ENCODE measurements at places on chromosomes 1 and 21. TPM values are rescaled to one million over a fixed set of nuclear protein-coding genes. Genes with fewer than 3 reads are reported as not detected.

GRCh38 chr1:214414691-214415090 is 133.7 kb downstream of the SMYD2 start:
- no peaks in the 10 kb centered on the region for H3K27me3 ChIP-seq
- H3K4me3 ChIP-seq = no peak overlapping the region
- peaks cover 9% of the 10 kb centered on the region for H3K4me1 ChIP-seq
- no peak overlapping the region for H3K27ac ChIP-seq
- DNase-seq = no peak

KIF17 gene
- 2.8 TPM for total RNA-seq

GRCh38 chr1:69567652-69568420 is at the start of gene LRRC7:
Gene LRRC7, plus strand, starts transcription at chr1:69567922. Its CDS starts 718 bp downstream, at chr1:69568640.
- H3K27ac ChIP-seq = peak within 1 kb of the TSS; percentile 49
- DNase-seq = no peak
- no peaks in the 10 kb centered on the region for H3K27me3 ChIP-seq
- H3K4me3 ChIP-seq = peak within 1 kb of the TSS; percentile 64
- peaks cover 31% of the 10 kb centered on the region for H3K4me1 ChIP-seq
- H3K36me3 ChIP-seq = no peaks in the 10 kb centered on the region

RFX5 gene
- 45.0 TPM for total RNA-seq

TMEM240 gene
- total RNA-seq = 27.3 TPM

DNA sequence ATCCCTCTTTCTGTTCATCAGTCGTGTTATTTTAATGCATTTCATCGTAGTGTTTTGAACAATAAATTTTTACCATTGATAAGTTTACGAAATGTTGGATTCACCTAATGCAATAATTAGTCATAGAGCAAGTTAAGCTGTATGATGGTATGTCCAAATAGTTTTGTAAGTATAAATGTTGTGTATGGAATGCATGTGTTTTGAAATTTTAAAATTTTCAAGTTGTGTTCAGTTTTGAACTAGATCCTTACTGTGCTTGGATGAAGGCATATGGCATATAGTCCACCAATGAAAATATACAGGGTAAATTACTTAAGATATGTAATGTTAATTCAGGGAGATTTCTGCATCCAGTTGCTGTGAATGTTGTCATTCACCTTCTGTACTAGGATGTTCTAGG is 2.3 kb downstream of the ZMYM4 start:
- no peak overlapping the region for H3K27ac ChIP-seq
- H3K4me3 ChIP-seq = no peak overlapping the region
- H3K27me3 ChIP-seq = no peaks in the 10 kb centered on the region

NOL9 gene
- 17.9 TPM for total RNA-seq

DCST1 gene
- total RNA-seq = 0.21 TPM

ACTL8 gene
- not detected for total RNA-seq

DNA sequence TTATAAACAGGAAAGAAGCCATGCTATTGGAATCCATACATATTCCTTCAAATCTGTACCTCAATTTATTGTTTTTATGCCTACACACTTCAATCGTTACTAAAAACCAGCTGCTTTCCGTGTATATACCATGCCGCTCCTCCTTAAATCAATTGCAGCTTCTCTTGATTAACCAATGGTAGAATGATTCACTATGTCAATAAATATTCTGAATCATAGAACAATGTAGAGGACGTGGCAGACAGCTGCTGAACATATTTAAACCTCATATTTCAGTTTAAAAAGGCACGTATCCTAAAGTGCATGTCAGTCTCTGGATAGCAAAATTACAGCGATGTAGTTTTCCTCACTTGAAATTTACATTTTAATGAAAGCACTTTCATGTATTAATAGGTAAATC is 100.4 kb downstream of the MRPL39 start:
- no peak overlapping the region for H3K27ac ChIP-seq
- H3K27me3 ChIP-seq = no peaks in the 10 kb centered on the region
- DNase-seq = no peak
- no peak overlapping the region for H3K4me3 ChIP-seq

KRTAP21-2 gene
- total RNA-seq = not detected

- no peak overlapping the region for H3K4me3 ChIP-seq
- no peak for DNase-seq
- no peaks in the 10 kb centered on the region for H3K36me3 ChIP-seq
- H3K27me3 ChIP-seq = no peaks in the 10 kb centered on the region
- H3K27ac ChIP-seq = peak overlapping the region; percentile 61
- peaks cover 89% of the 10 kb centered on the region for H3K4me1 ChIP-seq
These were observed 49.0 kb downstream of the TOMM20 start for GRCh38 chr1:235079443-235080296.

DNA sequence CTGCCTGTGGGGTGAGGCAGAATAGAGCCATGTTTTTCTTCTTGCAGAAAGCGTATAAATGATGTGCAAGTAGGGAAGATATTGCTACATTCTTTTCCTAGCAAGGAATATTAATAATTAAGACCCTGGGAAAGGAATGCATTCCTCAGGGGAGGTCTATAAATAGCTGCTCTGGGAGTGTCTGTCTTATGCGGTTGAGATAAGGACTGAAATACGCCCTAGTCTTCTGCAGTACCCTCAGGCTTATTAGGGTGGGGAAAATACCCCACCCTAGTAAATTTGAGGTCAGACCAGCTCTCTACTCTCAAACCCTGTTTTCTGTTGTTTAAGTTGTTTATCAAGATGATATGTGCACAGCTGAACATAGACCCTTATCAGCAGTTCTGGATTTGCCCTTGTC is 155.9 kb upstream of the HMCN1 start:
- no peak for DNase-seq
- H3K27ac ChIP-seq = no peak overlapping the region
- H3K4me1 ChIP-seq = no peaks in the 10 kb centered on the region
- no peaks in the 10 kb centered on the region for H3K36me3 ChIP-seq
- no peaks in the 10 kb centered on the region for H3K27me3 ChIP-seq

DNA sequence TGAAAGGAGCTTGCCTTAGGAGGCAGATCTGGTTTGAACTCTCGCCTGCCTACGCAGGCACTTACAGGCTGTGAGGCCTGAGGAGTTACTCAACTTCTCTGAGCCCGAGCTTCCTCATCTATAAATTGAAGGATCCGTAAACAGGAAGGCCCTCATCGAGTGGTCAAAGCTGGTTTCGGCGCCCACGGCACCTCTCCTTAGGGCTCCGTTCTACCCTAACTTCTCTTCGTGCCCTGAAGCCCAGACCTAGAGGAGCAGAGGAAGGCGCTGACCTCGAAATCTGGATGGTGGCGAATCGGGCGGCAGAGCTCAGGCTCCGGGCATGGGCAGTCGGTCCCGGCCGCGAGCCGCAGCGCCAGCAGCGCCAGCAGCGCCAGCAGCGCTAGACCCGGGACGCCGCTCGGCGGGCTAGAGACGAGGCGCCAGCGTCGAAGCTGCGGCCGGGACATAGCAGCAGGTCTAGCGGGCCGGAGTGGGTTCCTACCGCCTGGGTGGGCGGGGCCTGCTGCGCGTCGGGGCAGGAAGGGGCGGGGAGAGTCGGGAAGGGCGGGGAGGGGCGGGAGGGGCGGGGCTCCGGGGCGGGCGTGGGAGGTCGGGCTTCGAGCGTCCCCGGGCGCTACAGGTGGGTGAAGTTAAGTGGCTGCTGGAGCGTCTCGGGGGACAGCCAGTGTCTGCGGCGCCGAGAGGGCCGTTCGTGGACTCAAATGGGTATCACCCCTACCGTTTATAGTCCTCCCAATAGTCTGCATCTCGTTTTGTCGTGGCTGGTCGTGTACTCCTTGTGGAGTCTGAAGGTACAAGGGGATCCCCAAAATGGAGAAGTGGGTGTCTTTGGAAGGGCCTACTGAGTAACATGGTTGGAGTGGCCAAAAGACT is at the start of gene CTBS:
TSS of gene CTBS (minus strand) at position 474 of the 876 bp plus-strand sequence. CDS start at position 449, 25 bp downstream.
- H3K27me3 ChIP-seq = no peaks in the 10 kb centered on the region
- H3K27ac ChIP-seq = peak within 1 kb of the TSS; percentile 96
- H3K36me3 ChIP-seq = peaks cover 12% of the 10 kb centered on the region
- peak within 1 kb of the TSS; percentile 63 for H3K4me3 ChIP-seq

DNA sequence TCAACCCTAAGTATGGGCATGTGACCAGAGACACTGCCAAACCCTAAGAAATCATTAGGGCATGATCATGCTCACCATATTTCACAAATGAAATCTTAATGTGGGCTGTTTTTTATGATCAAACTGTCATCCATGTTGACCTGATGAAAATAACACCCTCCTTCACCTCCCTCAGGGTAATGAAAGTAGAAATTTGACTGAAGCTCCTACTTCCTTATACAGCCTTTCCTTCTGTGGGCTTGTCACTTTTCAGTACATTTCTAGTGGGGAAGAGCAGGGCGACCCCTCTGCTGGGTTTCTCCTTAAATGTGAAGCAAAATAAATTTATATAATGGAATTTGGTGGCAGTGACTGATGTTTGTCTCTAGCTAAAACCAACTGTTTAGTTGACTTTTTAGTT is 25.9 kb downstream of the IVNS1ABP start:
- H3K4me1 ChIP-seq = no peaks in the 10 kb centered on the region
- DNase-seq = no peak
- H3K27me3 ChIP-seq = no peaks in the 10 kb centered on the region
- no peaks in the 10 kb centered on the region for H3K36me3 ChIP-seq

- H3K4me3 ChIP-seq = no peak overlapping the region
- DNase-seq = no peak
- H3K36me3 ChIP-seq = no peaks in the 10 kb centered on the region
- no peaks in the 10 kb centered on the region for H3K4me1 ChIP-seq
These were observed 103.4 kb upstream of the ZNF678 start for GRCh38 chr1:227459977-227460376.

PRKAA2 gene
- 7.8 TPM for total RNA-seq

- H3K27ac ChIP-seq = no peak overlapping the region
- H3K4me3 ChIP-seq = no peak overlapping the region
- no peaks in the 10 kb centered on the region for H3K27me3 ChIP-seq
These were observed 352.9 kb downstream of the LTN1 start for GRCh38 chr21:28639737-28640136.

DNA sequence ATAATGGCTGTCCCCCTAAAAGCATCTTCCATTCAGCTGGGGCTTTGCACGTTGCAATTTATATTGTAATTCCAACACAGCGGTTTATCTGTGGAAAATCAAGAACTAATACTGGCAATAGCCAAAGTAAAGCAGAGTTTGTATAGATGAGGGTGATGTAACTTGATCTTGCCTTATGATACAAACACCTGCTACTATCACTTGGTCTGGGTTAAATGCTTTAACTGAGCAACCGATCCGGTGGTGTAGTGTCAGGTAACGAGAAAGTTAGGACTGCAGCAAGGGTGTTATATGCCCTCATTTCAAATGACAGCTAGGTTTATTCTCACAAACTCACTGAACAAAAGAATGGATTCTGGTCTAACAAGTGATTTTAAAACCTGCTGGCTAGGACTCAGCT is 47.3 kb upstream of the PLPPR4 start:
- no peak overlapping the region for H3K27ac ChIP-seq
- no peaks in the 10 kb centered on the region for H3K36me3 ChIP-seq
- H3K27me3 ChIP-seq = no peaks in the 10 kb centered on the region
- no peak overlapping the region for H3K4me3 ChIP-seq
- DNase-seq = no peak

- no peaks in the 10 kb centered on the region for H3K27me3 ChIP-seq
- no peaks in the 10 kb centered on the region for H3K4me1 ChIP-seq
- H3K27ac ChIP-seq = no peak overlapping the region
These were observed 6.5 kb downstream of the ZBTB17 start for GRCh38 chr1:15969321-15969880.

DNA sequence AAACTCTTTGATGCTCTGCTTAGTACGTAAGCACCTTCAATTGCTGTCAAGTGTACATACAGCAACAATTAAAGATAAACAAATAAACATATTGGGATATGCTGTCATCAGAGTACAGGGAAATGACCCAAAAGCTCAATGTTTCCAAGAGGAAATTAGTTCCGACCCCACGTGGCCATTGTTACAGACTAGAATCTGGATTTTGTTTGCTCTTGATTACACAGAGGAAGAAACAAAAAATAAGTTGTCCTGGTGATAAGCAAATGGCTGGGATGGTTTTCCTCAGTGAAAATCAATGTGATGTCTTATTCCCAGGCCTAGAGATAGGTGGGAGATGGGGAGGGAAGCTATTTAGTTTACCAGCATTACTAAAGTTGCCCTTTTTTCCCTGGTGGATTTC is 113.0 kb upstream of the UBE2U start:
- no peak overlapping the region for H3K27ac ChIP-seq
- H3K27me3 ChIP-seq = no peaks in the 10 kb centered on the region
- no peak for DNase-seq
- H3K36me3 ChIP-seq = no peaks in the 10 kb centered on the region
- no peaks in the 10 kb centered on the region for H3K4me1 ChIP-seq

SPRR2E gene
- not detected for total RNA-seq

DNA sequence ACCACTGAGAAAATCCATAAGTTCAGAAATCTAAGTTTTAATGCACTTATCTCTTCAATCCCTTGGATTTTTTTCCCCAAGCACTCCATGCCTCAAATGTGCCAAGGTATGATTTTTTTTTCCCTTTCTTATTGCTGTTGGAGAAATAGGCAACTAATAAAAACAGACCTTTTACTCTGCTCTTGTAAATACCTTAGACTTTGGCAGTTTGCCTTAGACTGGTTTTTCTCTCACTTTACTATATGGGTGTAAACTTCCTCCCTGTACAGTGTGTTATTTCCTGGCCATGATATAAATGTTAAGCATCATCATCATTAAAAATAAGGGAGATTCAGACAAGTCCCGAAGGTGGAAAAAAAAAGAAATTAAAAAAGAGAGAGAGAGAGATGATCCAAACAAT is 65.7 kb downstream of the LRRC8C start:
- H3K4me1 ChIP-seq = no peaks in the 10 kb centered on the region
- H3K4me3 ChIP-seq = no peak overlapping the region
- DNase-seq = no peak
- H3K27me3 ChIP-seq = no peaks in the 10 kb centered on the region

DNA sequence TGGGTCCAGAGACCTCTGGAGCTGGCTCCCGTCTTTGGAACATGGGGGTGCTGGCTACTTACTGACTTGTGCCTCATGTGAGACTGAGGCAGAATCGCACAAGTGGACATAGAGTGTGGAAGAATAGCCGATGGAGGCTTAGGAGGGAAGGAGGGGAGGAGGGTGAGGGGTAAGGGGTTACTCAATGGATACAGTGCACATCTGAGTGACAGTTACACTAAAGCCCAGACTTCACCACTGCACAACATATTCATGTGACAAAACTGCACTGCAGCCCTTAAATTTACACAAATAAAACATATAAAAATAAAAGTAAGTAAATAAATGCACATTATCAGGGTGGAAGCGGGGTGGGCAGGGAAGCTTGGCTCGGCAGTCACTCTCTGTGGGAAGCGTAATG is 197.7 kb upstream of the RAB4A start:
- no peak overlapping the region for H3K27ac ChIP-seq
- H3K4me3 ChIP-seq = no peak overlapping the region
- H3K27me3 ChIP-seq = no peaks in the 10 kb centered on the region
- H3K4me1 ChIP-seq = no peaks in the 10 kb centered on the region
- DNase-seq = no peak

NUP210L gene
- 0.21 TPM for total RNA-seq

DNA sequence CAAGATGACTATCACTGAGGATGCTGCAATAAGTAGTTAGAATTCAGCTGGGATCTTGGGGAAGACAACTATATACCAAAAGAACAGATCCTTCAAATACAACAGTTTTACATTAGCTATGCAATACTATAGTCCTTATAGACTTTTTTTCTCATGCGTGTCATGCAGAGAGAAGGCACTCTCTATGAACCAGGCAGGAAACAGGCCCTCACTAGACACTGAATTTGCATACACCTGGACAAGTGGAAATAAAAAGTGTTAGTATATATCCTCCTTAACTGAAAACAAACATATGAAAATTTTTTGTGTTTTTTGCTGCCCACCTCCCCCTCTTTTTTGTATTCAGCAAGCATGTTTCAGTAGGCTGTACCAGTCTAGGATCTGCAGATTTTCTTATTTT is 29.9 kb downstream of the TMCO1 start:
- no peak overlapping the region for H3K27ac ChIP-seq
- no peaks in the 10 kb centered on the region for H3K4me1 ChIP-seq
- DNase-seq = no peak
- H3K4me3 ChIP-seq = no peak overlapping the region
- no peaks in the 10 kb centered on the region for H3K36me3 ChIP-seq

SMCP gene
- not detected for total RNA-seq

GPA33 gene
- not detected for total RNA-seq

KAZN gene
- total RNA-seq = 29.2 TPM

All from tibial nerve (tissue), 4 donors.